GDM1 (cell line): ENCODE measurements at places on chromosomes 11 and 22.
A peak's percentile ranks its signal among the peaks of the same experiment; 100 is the strongest.

DNA sequence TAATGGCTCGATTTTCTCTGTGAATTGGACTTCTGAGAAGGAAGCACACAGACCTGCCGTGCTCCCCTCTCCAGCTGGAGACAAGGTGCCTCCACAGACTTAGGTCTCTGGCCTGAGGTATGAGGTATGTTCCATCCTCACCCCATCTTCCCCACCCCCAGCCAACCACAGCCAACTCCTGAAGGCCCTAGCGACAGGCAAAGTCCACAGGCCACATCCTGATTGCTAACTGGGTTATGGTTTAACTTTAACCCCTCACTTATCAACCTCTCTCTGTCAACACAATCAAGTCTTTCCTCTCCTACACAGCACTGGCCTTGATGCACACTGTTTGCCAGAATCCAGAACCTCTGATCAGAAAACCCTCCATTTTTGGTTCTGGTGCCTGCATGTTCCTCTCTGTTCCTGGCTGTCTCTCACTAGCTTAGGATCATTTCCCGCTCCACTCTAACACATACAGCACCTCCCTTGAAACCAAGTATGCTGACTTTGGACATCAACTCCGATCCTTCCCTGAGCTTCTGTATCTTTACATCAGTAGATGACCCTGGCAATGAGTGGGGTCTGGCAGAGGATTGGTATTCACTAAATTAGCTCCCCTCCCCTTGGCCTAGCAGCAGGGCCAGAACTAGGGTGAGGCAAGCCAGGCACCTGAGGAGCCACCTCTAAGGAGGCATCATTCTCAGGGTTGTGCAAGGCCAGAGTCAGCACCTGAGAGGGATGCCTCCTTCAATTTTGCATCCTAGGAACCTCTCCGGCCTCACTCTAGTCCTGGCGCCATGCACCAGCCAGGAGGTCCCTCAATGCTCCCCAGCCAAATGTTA lies 22.0 kb downstream of the JAML start:
- DNase-seq, result no peak

GRCh38 chr11:111206472-111206871 lies 39.1 kb upstream of the POU2AF2 start:
- no peak for DNase-seq

GRCh38 chr11:128593281-128593680 lies 5.9 kb upstream of the ETS1 start:
- DNase-seq, result no peak

- DNase-seq, result no peak
These were observed 118.1 kb upstream of the ARHGAP20 start for GRCh38 chr11:110830344-110830743.

- DNase-seq, result no peak
These were observed 43.4 kb downstream of the MCM5 start for GRCh38 chr22:35443338-35443737.

- no peak for DNase-seq
These were observed 4.7 kb downstream of the ROBO3 start for GRCh38 chr11:124869856-124870387.

- DNase-seq, result no peak
These were observed 33.8 kb upstream of the LRRC32 start for GRCh38 chr11:76704171-76704948.

- peak; percentile 96 for DNase-seq
These were observed 446 bp upstream of the PRDM10 start for GRCh38 chr11:130002846-130003716.

GRCh38 chr11:8763070-8763685 lies 80.6 kb downstream of the RPL27A start:
- no peak for DNase-seq
